ENCODE measurements at places on chromosomes 2 and 18.

GRCh38 chr2:238431456-238431855, 4.7 kb downstream of the ASB1 start:
- DNase-seq, result no peak

DNA sequence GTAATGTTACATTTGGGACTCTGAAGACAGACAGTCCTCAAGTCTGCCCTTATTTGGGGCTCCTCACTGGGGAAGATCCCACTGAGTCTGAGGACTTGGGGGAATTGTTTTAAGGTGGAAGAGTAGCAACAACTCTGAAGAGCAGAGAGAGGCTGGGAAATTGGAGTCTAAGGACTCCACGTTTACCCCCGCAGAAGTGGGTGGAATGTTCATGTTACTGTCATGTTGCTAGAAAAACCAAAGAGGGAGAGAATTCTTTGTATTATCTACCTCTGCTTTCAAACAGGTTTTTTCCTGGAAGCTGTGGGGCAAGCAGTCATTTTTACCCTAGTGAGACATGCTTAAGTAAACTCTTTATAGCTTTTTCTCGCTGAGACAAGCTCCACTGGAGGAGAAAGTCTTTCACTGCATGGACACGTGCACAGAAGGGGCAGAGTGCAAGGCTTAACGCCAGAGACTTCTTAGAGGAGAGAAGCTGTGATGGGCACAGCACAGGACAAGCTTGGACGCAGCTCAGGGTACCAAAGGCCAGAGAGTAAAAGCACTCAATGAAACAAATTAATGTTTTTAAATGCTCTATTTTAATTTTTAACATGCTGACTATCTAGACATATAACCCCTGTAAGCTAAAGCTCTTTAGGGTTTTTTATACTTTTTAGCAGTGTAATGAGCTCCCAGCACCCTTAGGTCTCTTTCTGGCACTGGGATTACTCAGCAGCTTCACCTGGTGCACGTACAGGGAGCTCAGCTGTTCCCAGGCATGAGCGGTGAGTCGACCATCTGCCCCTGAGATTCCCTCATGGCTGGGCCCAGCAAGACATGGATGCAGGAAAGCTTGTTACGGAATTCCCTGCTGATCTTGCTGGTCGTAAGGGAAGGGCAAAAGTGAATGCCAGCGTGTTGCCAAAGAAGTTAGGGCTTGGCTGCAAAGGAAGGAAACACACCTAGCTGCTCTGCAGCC, 54.5 kb upstream of the BIN1 start:
- no peak for DNase-seq

DNA sequence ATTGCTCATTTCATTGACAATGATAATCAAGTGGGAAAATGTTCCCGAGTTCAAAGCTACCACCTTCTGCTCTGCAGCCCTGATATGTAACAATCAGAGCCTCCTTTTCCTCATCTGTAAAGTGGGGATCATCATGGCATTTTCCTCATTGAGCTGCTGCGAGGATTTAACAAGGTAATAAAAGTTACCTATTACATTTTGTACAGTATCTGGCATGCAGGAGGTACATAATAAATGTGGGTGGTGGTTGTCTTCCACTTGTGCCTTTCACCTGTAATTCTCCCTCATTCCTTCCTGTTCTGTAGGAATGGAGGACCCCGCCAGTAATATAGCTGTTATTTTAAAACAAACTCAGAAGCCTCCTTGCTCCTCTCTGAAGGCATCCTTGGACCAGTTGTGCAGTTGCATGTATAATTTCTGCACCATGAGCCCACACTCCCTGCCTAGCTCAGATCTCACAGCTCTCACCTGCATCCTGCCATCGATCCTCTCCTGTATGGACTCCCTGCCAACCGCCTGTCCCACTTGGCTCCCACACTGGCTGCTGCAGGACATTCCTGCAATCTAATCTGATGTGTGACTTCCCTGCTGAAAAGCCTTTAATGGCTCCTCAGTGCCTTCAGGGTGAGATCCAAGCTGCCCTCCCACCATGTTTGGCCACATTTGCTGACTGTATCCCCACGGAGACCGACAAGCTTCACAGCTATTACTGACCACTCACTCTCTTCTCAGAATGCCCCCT, 350.4 kb downstream of the EN1 start:
- DNase-seq, result no peak

GRCh38 chr18:2978661-2979106, 34.3 kb downstream of the LPIN2 start:
- DNase-seq, result peak; percentile 34

DNA sequence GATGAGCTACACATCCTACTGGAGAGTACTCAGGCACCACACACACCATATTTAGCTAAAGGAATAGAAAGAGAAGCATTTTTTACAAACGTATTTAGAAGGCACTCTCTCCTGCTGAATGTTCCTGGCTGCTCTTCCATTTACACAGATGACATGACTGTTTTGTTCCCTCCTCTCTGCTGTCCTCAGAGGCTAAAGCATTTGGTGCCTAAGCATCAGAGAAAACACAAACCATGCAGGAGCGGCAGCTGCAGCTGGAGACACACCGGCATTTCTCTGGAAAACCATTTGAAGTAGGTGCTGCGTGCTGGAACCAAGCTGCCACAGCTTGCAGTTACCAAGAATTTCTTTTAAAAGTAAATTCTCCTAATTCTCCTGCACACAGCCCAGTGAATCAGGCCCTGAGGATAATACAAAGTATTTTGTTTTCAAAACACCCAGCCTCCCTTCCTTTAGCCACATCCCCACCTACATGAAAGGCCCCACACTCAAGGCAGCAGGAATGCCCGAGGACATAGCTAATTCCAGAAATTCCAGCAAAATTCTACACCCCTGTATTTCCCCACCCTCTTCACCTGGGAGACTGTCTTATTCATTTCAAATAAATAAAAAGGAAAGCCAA, 488.9 kb upstream of the SOX11 start:
- peak; percentile 10 for DNase-seq

Measured in spinal cord (tissue), 10 donors.